ENCODE measurements at places on chromosomes 5 and 9.

DNA sequence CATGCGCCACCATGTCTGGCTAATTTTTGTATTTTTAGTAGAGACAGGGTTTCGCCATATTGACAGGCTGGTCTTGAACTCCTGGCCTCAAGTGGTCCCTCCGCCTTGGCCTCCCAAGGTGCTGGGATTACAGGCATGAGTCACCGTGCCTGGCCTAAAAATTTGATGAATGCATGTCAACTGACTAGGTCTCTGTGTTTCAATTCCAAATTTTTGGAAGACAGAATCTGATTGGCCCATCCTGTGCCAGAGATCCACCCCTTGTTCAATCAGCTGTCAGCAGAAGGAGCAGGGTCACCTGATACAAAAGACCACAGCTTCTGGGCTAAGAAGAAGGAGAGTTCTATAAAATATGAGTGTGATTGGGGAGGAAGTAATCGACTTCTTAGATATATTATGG lies 43.5 kb upstream of the COL15A1 start:
- no peak for DNase-seq

DNA sequence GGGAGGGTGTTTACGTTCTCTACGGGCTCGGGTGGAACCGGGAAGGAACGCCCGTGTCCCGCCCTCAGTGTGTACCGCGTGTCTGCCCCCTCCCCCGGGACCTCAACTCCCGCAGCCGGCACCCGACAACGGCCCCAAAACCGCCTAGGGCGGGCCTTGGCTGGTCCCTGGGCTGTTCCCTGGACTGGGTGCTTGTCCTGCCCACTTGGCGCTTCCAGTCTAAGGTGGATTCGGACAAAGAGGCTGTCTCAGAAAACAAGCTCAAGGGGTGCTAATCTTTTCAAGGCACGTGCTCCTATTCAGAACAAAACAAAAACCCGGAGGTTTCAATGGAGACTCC lies 379 bp upstream of the CLK4 start:
- DNase-seq, result no peak

DNA sequence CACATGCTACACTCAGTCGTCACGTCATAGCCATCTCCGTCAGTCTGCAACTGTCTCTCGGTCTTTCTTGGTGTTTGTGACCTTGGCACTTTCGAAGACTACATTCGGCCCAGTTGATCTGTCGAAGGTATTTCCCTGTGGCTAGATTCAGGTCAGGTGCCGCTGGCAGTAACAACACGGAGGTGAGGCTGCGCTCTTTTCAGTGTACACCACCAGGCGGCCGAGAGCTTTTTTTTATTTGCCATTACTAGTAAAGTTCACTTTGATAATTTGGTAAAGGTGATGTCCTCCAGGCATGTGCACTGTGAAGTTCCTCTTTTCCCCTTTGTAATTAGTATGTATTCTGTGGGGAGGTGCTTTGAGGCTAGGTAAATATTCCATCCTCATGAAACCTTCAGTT lies 49.7 kb downstream of the RNF130 start:
- no peak for DNase-seq

DNA sequence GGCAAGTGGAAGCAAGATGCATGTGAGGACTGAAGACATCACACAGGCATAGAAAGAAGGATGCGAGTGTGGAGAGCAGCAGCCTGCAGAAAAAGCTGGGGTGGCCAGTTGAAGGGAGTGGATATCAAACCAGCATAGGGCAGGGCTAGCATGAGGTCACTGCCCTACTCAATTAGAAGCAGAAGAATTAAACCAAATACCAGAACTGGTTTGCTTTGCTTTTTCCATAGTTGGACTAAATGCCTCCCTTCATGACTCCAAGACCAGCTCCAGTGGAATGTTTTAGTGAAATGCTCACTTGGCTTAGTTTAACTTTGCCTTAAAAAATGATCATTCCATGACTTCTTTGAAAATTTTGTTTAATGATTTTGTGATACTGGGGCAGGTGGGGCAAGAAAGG lies 45.8 kb downstream of the TMEM167A start:
- DNase-seq, result no peak

DNA sequence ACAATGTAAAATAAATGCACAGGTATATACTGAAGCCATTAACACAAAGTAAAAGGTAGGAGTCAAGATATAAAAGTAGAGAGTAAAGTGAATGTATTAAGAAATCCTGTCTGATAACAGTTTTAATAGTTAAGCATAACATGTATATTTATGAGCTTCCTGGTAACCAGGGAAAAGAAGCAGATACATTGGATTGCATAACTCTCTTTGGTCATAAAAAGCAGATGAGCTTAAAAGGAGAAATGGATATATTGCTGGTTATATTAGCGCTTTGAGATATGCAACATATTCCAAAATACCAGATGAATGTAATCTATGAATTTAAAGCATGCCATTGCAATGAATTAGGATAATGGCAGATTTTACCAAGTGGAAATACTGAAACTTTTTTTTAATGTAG lies 6.2 kb upstream of the TNFSF8 start:
- DNase-seq, result no peak

DNA sequence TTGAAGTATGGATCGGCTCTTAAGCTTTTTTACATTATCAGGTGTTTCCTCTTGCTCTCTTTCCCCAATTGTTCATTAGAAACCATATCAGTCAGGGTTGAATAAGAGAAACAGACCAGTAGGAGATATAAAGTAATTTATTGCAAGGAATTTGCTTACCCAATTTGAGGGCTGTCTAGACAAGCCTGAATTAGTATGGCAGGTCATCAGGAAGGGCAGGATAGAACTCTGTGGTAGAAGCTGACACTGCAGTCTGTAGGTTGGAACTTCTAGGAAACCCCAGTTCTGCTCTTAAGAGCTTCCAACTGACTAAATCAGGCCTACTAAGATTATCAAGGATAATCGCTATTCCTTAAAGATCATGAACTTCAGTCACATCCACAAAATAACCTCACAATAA lies 24.3 kb downstream of the ISOC1 start:
- no peak for DNase-seq

- DNase-seq, result no peak
These were observed 158.3 kb downstream of the GIN1 start for GRCh38 chr5:102961671-102962070.

DNA sequence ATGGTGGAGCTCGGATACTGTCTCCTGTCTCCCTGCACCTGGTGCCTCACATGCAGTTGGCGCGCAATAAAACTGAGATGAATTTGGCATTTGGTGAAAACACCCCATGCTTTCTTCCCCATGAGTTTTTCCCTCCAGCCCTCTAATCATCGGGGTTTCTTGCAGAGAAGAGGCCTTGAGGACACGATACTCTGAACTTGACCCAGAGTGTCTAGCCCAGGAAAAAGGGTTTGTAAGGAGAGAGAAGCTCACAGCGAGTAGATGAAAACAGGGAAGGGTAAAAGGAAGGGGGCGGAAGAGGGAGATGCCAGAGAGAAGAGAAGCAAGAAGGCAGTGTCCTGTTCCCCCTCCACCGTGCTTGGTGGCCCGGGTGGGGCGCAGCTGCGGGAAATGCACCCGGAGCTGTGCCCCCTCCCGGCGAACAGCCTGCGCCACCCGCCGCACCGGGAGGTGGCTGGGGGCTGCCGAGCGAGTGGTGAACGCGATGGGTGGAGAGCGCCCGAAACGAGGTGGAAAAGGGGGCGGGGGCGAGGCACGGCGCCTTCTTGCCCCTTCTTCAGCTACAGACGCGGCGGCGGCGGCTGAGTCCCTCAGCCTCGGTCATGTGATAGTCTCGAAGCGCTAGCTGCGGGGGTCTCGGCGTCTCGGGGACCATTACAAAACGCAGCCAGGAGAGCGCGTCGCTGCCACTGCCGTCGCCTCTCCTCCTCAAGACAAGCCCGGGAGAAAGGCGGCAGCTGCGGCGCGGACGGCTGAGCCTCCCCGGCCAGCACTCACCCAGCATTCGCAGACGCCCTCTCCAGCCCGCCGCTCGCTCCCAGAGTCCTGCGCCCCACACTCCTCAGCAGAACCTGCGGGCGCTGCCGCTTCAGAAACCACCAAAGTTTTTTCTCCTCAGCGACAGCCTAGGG lies 1.1 kb upstream of the FOXB2 start:
- no peak for DNase-seq
